ENCODE measurements at places on chromosomes 4 and X.

DNA sequence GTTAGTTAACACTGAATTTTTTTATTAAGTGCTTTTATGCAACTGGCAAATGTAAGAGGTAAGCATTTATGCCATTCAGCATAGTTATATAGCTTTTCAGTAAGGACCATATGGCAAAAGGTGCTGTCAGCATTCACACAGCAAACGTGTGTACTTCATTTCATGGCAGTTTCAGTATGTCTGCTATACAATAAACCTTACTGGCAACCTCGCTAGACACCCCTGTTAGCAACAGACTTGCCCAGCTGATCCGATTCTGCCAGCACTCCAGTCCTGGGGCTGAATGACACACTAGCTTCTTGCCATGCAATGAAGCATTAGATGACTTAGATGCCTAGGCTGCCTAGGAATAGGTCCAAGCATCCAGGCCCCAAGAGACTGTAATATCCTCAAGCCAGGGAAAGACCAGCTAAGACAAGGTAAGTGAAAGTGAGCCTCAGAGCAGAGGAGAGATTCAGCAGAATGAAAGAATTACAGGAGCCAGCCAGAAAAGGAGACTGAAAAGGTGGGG lies 47.3 kb upstream of the DOCK11 start:
- DNase-seq, result no peak

GRCh38 chr4:130478406-130478805 lies 1382.5 kb downstream of the C4orf33 start:
- no peak for DNase-seq

- no peak for DNase-seq
Measured at GRCh38 chr4:183806341-183806740, 98.8 kb upstream of the STOX2 start.

DNA sequence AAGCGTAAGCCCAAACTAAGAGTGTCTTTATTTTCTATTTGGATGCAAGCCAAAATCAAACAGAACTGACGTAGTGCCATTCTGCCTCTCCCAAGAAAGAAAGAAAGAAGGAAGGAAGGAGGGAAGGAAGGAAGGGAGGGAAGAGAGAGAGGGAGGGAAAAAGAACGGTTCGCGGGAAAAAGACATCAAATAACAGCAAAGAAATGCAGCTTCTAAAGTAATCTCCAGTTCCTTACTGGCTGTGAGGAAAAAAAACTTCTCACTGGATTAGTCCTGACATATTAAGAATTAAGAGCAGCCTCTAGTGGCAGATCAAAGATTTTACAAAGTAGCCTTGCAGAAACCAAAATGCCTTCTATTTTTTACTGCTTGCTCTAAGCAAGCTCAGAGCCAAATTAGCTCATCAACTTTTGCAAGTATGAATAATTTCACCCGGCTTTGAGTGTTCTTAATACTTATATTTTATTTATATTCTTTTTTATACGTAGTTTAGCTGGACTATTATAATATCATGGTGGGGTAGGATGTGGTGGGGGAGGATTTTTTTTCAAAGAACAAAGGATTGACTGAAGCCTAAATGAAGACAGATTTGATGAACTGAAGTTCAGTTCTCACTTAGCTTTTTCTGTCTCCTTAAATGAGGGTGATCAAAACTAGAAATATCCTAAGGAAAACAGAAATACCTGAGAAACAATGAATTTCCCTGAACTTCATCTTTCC lies 36.6 kb downstream of the PITX2 start:
- no peak for DNase-seq

GRCh38 chr4:102734116-102734515 lies 26.7 kb downstream of the MANBA start:
- no peak for DNase-seq

- no peak for DNase-seq
Measured at GRCh38 chr4:183950536-183950935, 45.4 kb downstream of the STOX2 start.

- DNase-seq, result no peak
Measured at GRCh38 chr4:54189140-54189539, 40.0 kb upstream of the PDGFRA start.

- DNase-seq, result no peak
Measured at GRCh38 chr4:130110189-130110588, 1014.2 kb downstream of the C4orf33 start.

GRCh38 chr4:47313384-47313783 lies 150.1 kb downstream of the COMMD8 start:
- DNase-seq, result no peak

DNA sequence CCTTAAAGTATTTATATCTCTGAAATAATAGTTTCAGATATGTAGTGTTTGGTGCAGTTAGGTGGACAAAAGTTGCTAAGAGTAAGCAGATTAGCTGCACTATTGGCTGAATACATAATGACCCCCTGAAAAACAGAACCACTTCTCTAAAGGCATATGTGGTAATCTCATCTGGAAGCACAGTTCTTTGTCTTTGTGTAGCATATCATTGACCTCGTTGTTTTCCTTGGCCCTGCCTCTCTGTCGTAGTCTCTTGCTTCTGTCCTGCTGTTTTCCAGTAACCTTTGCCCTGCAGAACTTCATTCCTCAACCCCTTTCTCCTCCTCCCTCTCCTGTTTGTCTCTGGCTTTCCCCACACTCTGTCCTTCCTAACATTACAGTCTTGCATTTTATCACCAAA lies 41.4 kb downstream of the JADE3 start:
- DNase-seq, result no peak

- no peak for DNase-seq
Measured at GRCh38 chr4:128560754-128561495, 248.6 kb upstream of the JADE1 start.

DNA sequence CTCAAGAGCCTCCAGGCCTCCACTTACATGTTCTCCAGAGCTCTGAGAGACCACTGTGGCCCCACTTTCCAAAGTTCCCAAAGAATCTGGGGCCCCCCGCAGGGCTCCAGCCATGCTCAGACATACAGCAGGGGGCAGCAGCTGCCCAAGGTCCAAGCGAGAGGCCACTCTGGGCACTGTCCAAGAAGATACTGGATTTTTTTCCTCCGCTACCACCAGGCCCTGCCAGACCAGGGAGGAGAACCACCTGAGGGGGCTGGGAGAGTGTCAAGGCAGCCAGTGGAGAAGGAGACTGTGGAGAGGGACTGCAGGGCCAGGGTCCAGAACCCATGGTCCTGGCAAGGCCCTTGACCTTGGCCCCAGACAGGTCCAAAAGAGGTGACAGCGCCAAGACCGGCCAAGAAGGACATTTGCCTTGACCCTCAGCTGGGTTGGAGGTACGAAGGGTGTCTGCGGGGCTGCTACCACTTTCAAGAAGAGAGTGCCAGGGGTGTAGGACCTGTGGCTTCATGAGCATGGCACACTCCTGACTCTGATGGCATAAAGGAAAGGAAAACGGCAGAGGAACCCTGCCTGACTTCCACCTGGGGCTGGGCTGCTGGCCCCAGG lies 5.3 kb downstream of the EMD start:
- DNase-seq, result no peak

GRCh38 chr4:7792616-7793015 lies 147.0 kb downstream of the AFAP1 start:
- no peak for DNase-seq

- no peak for DNase-seq
Measured at GRCh38 chr4:110248100-110248499, 49.7 kb upstream of the ELOVL6 start.

DNA sequence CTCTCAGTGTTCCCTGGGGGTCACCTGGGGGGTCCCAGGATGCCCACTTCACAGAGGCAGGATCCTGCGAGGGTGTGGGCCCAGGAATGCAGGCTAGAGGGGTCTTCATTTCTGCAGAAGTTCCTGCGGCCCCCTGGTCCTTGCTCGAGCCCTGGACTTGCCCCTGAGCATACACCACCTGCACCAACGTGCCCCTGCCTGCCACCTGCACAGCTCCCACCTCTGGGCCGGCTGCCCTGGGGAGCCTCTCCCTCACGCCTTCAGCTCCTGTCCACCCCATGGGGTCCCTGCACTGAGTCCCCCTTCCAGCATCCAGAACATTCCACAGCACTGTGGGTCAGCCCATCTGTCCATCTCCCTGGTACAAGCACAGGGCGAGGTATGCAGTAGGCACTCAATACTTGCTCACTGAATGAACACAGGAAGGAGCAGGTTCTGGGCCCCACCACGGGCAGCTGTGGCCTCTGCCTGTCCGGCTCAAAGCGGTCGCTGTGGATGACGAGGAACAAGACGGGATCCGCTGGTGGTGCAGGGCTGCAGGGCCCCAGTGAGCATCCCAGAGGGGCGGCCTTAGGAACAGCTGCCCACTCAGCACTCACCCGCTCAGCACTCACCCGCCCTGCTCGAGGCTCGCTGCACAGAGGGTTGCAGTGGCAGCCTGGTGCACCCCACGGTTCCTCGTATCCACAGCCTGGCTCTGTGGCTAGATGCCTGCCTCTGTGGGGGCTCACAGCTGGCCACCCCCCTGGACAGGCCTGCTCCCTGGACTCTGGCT lies 70.5 kb upstream of the MXD4 start:
- DNase-seq, result no peak

DNA sequence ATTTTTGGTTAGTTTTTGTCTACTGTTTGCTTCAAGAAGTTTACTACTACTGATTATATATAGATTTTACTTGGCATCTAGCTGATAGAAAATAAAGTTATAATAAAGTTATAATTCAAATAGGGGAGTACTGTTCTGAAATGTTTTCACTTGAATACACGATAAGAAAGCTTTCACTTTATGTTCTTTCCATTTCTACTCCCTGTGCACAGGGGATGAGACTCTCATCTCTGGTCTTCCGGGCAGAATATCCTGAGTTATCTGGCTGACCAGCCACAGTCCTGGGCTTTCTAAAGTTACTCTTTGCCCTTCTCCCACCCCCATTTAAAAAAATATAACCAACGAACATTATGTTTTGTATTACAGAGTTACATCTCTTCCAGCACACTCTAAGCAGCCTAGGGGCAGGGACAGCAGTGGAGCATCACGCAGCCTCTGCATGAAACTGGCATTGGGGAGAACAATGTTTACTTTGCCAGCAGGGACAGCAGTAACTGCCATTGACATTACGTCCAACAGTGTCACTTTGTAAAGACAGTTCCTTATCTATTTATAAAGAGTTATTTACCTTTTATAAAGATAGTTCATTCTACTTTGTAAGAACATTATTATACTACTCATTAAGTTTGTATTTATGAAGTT lies 64.3 kb downstream of the METTL14 start:
- no peak for DNase-seq

- DNase-seq, result no peak
Measured at GRCh38 chr4:185305979-185306442, 89.7 kb downstream of the LRP2BP start.

- DNase-seq, result no peak
Measured at GRCh38 chrX:152647978-152648377, 10.3 kb downstream of the GABRQ start.

DNA sequence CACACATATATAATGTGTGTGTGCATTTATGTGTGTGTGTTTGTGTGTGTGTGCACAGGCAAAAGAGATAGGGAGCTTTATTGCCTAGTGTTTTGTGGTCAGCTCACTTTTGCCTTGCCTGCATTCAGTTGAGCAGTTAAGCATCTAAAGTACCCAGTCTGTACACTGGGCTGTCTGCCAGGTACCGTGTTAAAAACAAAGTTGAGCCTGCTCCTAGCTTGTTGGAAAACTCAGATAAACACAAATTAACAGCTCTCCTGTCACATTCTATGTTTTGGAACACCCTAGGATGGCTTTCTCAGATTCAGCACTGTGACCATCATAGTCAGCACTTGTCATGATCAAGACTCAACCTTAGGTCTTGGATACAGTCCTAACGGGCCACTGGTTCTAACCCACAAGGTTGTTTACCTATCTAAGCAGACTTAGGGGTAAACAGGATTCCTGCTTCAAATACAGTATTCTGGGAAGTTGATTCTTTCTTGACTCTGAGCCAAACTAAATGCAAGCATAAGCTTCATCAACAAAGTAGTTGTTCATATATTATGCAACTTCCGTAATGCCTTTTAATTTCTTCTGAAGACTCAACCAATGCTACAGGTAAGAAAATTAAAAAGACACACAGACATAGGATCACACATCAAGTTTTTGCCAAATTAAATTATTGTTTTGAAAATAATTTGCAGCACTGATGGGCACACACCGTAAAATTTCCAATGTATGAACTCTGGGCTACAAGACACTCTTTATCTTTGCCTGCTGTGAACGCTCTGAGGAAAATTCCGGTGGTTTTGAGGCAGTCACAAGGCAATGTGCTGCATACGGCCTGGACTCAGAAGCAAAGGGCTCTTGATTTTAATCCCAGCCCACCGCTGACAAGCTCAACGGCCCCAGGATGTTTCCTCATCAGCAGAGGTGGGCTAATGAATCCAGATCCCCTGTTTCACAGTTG lies 11.3 kb upstream of the CD99 start:
- DNase-seq, result no peak

- no peak for DNase-seq
Measured at GRCh38 chr4:89518259-89518658, 210.7 kb upstream of the GPRIN3 start.

- DNase-seq, result no peak
Measured at GRCh38 chr4:108833046-108833445, 70.2 kb upstream of the ETNPPL start.

GRCh38 chr4:62899646-62900364 lies 1509.4 kb downstream of the TECRL start:
- no peak for DNase-seq

GRCh38 chr4:83605744-83606172 lies 69.8 kb downstream of the GPAT3 start:
- DNase-seq, result no peak

GRCh38 chr4:104424989-104425388 lies 69.7 kb downstream of the CXXC4 start:
- no peak for DNase-seq

GRCh38 chr4:181143250-181143854 lies 1099.8 kb upstream of the TENM3 start:
- DNase-seq, result peak; percentile 91

GRCh38 chr4:89311433-89311832 lies 3.8 kb upstream of the GPRIN3 start:
- no peak for DNase-seq

- no peak for DNase-seq
Measured at GRCh38 chrX:24498181-24498580, 33.1 kb downstream of the PDK3 start.

DNA sequence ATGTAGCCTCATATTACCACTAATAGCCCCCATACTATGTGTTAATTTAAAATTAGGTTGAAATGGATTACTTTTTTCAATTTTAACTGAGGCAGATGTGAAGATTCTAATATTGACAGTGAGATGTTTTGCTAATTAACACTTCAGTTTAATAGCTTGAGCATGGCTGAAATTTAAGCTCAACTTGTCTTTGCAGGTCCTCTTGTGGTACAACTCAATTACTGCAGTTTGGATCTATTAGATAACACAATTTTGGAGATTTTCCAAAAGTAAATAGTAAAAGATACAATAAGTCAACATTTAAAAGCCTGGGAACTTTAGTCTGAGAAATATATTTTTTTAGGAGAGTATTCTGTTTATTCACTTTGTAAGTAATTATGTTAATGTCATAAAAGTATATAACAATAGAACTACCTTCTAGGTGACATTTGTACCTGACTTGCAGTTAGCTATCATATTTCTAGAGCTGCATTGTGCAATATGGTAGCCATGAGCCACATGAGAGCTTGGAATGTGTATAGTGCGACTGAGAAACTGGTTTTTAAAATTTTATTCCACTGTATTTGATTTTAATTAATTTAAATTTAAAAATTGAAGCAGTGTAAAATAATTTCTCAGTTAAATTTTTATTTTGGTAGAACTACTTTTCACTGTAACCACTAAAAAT lies 73.1 kb upstream of the FMR1 start:
- DNase-seq, result no peak

GRCh38 chr4:10154241-10154640 lies 37.6 kb upstream of the WDR1 start:
- DNase-seq, result no peak

GRCh38 chr4:184250795-184251669 lies 33.4 kb upstream of the ENPP6 start:
- DNase-seq, result no peak
